ENCODE measurements at places on chromosomes 12 and 14.

- no peak for DNase-seq
These were observed 28.4 kb upstream of the FOXN3 start for GRCh38 chr14:89445273-89445973.

GRCh38 chr12:49791700-49792099 lies 36.5 kb downstream of the NCKAP5L start:
- DNase-seq, result no peak

DNA sequence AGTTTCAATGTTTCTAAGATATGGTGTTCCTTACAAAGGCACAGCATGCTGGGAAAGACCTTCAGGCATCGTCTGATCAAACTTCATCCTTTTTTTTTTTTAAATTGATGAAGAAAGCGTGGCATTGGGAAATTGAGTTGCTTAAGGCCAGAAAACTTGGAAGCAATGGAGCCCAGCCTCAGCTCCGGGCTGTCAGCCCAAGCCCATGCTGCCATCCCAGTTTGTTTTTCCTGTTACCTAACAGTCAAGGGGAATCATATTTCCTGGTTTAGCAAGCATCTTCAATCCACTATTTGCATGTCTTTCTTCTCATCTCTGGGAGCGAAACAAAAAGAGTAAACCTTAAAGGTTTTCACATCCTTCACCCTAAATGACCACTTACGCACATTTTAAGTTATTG lies 200.2 kb downstream of the CHST11 start:
- DNase-seq, result no peak

DNA sequence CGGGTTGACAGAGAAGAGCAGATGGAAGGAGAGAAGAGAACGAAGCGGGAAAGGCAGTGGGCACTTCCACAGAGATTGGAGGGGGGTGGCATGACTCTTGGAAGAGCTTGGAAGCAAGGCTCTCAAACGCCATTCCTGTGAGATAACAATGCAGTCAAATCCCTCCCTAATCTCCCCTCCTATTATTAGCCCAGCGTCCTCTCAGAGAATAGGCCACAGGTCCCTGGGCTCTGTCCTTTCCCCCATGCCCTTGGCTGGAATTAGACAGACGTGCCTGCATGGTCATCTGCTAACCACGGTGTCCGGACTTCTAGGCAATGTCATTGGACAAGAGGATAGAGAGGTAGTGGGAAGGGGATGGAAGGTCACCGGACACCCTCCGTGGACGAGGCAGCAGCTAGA lies 8.0 kb upstream of the MYH7 start:
- DNase-seq, result no peak

GRCh38 chr14:77457522-77458248 lies at the start of the genes AHSA1 and VIPAS39:
Gene AHSA1 (plus strand): TSS chr14:77458093. CDS start chr14:77458190, 97 bp downstream.
Gene VIPAS39 (minus strand): TSS chr14:77457601. CDS start chr14:77454102, 3,499 bp downstream.
- peak; percentile 98 for DNase-seq

GRCh38 chr14:22088614-22089342 lies 415.2 kb upstream of the OR4E1 start:
- no peak for DNase-seq

DNA sequence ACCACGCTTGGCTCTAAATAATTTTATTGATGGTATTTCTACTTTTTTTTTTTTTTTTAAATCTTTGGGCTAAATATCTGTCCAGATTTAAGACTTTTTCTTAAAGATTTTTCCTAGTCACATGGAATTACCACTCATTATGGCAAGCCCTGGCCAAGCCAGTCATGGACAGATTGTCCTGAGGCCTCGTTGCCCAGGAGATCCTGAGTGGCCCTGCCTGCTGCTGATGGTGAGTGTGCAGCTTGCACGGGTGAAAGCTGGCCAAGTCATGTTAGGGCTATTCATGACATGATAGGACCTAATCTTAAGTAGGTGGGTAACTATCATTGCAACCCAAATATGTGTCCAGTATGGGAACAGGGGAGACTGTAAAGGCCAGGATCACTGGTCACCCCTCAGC lies 27.8 kb downstream of the GUCY2C start:
- no peak for DNase-seq

GRCh38 chr14:100552524-100553125 lies 34.6 kb downstream of the BEGAIN start:
- no peak for DNase-seq

DNA sequence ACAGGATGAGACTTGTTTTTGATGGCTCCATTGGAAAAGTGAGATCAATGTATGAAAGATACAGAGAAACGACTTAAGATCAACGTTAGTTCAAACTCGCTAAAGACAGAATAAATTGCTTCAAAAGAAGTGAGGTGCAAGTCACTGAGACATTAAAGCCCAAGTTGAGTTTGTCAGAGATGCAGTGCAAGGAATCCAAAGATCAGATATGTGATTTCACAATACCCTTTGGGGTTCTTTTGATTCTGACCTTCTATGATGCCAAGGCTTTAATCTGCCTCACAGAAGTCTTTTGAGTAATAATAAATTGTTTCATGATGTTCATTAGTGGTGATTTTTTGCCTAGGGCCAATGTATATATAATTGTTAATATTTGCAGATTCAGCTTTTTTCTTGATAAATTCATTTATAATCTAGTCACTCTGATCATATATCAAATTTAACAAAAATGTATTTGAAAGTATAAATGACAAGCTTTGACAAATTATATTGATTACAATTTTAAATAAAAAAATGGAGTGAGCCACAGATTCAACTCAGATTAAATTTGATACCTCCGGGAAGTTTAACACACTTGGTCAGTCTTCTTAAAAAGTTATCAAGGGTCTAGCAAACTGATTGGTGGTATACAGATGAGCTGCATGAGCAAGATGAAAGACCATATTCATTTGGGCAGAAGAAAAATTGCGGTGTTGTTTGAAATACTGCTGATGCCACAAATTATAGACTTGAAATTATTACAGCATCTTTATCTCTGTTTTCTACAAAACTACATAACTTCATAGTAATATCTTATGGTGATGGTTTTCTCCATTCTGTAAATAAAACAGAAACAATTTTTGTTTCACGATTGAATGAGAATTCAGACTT lies 144.8 kb upstream of the FAR2 start:
- no peak for DNase-seq

- no peak for DNase-seq
These were observed 107.6 kb downstream of the APAF1 start for GRCh38 chr12:98752726-98753125.

DNA sequence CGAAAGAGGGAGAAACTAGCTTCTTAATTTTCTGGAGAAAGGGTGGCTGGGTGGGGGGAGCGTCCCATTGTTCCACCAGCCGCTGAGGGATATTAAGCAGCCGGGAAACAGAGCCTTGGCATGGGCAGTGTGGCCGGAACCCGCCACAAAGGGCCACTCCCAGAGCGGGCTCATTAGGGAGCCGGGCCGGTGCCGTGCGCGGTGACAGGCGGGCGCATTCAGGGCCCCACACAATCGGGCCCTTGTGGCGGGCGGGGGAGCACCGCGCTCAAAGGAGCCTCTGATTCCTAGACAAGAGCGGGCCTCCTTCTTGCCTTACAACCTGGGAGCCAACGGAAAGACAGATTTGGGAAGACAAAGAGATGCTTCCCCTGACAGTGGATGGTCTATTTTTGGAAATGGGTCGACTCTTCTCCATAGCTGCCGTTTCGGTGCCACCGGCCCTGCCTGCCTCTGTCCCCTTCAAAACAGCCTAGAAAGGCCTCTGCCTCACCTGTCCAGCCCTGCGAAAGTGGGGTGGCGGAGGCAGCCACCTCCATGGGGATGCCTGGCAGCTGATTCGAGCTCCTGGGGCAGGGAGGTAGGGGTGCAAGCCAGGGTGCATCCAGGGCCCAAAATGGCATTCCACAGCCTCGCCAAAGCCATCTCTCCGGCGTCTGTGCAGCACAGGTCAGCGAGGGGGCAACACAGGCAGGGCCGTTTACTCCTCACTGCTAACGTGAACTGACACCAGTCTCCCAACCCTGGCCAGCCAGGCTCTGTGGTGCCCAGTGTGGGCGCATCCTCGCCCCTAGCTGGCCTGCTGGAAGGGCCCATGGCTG lies 10.9 kb downstream of the CCDC85C start:
- DNase-seq, result no peak

GRCh38 chr14:105144026-105144665 lies 24.4 kb downstream of the JAG2 start:
- no peak for DNase-seq

- DNase-seq, result no peak
These were observed 193.8 kb downstream of the TMTC2 start for GRCh38 chr12:82880442-82880901.

GRCh38 chr12:66852765-66853164 lies 173.9 kb upstream of the GRIP1 start:
- DNase-seq, result no peak

- no peak for DNase-seq
These were observed 267.1 kb downstream of the CACNA1C start for GRCh38 chr12:2319737-2320506.

DNA sequence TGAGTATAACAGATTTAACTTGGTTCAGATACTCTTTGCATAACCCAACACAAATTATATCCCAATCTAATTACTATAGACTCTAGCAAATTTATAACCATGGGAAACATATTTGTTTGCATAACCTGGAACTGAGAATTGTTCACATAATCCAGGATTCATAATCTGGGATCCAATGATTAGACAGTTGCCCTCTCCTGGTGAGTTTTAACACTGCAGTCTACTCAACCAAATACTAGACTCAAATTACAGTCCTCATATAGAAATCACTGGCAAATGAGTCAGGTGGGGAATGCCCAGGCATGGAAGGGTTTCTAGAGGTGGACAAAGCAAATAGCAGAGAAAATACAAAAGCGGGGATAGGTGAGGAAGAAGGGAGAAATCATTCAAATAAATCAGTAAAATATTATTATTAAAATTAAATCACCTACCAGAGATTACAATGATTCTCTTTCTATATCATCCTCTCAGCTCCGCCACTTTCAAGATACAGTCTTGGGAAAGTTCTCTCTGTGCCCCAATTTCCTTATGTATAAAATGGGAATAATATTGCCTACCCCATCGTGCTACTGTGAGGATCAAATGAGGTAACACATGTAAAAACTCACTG lies 9.4 kb downstream of the GCH1 start:
- DNase-seq, result no peak

DNA sequence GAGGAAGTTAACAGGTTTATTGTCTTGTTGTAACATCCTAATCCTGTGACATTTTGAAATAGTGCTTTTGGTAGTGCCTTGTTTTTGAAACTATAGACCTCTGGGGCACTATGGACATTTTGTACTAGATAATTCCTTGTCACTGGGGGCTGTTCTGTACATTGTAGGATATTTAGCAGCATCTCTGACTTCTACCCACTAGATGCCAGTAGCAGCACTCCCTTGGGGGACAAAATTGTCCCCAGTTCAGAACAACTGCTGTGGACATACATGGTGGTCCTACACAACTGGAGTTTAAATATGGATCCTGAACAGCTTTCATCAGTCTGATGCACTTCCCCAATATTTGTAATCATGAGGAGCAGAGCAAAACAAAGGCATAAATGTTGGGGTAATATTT lies 264.7 kb downstream of the RAD51B start:
- no peak for DNase-seq

DNA sequence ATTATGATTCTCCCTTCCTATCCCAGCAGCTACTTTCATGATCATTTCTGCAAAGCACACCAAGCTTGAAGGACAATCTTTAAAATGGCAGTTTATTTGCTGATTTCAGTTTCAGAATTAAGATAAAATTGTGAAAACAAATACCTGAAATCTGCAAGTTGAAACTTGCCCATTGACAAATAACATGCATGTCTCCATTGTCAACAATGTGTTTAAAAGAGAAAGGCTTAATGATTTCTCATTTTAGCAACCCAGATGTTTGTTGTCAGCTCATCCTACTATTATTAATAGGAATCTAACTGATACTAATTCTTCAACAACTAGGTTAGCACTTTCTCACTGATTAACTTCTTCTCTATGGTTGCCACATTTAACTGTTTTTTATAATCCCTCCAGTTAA lies 474.6 kb downstream of the PRKD1 start:
- DNase-seq, result no peak

DNA sequence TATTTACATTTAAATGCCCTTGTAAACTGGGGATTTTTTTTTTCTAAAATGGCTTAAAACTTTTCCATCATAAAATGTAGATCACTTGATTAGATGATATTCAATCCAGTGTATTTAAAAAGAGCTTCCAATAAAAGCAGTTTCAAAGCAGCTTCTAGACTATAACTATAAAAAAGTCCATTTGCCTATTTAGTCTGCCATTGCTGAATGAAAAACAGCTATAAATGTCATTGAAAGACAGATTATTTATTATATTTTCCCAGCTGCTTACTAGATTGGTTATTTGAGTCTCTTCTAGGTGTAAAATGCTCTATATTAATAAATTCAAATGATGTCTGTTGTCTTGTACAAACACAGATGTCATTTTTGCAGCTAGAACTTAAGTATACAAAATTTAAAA lies 414.8 kb downstream of the RMST start:
- DNase-seq, result no peak

DNA sequence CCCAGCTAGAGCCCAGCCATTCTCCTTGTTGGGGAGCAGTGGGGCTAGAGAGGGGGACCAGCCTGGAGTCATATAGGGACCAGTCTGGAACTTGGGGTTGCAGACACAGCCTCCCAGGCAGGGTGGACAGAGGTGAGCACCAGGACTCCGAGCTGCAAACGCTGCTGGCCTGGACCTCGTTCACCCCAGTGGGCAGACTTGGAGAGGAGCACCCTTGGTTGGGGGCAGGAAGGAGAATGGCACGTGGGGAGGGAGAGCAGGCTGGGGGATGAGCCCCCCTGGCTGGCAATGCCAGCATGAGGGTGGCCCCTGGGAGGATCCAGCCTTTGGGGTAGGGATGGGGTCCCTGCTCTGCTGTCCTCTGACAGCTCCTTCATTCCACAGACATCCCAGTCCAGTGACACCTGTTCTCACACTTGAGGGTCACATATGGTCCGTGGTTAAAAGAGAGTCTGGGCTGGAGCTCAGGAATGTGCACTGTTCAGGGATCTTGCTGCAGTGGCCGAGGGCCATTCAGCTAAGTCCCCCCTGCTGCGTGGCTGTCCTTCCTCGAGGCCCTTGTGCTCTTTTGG lies 2.8 kb downstream of the LBHD2 start:
- DNase-seq, result no peak

- DNase-seq, result peak; percentile 41
These were observed 156.6 kb downstream of the TGFB3 start for GRCh38 chr14:75825147-75825592.

- no peak for DNase-seq
These were observed 497.5 kb downstream of the RERGL start for GRCh38 chr12:17592472-17592871.

- DNase-seq, result no peak
These were observed 648 bp upstream of the AKAP5 start for GRCh38 chr14:64464651-64465050.

DNA sequence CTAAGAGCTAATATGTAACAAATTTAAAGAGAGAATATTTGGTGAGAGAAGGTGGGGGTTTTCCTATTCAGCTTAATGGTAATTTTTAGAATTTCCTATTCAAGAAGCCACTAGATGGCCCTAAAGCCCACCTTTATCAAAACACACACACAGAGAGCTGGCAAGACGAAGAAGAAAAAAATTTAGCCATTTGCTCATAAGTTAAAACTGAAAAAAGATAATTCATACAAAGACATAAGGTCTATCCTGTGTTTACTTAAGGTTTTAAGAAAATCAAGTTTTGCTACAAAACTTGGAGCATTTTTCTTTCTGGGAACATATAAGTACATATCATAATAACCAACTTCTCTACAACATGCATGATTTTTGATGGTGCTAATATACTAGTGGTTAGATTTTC lies 46.8 kb upstream of the PCED1B start:
- no peak for DNase-seq

GRCh38 chr12:84605983-84606382 lies 306.6 kb downstream of the SLC6A15 start:
- DNase-seq, result no peak

Measured in left hindlimb (tissue), 1 donor.